Activated CD8-positive, alpha-beta memory T cell treated with anti-CD3 and anti-CD28 coated beads, Interleukin-2, amount 10 ng/mL, durations not matched to agents 7 days and 5 days (primary cell): ENCODE measurements at places on chromosomes 16 and 17.

GRCh38 chr17:7436556-7437368 lies 1.5 kb downstream of the TMEM102 start:
- DNase-seq = peak; percentile 87

DNA sequence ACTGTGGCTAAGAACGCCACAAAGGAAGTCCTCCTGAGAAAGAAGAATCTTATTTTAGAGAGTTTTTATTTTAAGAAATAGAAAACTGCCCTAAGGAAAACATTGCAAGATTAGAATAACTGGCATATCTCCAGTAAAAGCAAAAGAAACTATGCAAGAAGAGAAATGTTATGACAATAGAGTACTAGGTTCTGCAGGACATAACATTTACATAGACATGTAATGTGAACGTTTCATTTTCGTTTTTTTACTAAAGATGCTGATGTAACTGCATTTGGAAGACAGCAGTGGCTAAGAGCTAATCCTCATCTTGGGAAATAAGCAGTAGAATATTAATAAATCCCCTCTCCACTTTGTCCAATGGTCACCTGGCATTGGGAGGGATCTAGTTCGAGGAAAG lies 7.8 kb upstream of the ASGR2 start:
- DNase-seq = no peak

DNA sequence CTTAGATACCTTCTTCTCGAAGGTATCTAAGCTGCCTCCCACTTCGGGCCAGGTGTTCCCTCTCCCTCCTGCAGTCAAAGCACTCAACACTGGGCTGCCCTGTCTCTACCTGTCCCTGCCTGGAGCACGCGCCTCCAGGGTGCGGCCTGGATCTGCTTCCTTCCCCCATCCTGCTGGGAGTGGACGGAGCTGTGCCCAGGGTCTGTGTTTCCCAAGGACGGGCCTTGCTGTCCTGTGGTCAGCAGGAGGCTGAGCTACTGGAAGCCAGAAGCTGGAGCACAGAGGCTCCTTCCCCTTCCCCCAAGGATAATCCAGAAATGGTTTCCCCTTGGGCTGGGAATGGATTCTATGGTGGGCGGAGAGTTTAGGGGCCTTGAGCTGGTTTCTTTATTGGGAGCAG lies 16.7 kb downstream of the LLGL2 start:
- no peak for DNase-seq

GRCh38 chr17:54899201-54899600 lies 1.5 kb upstream of the TOM1L1 start:
- no peak for DNase-seq

- DNase-seq = no peak
Measured at GRCh38 chr16:12881740-12882139, 19.7 kb upstream of the SHISA9 start.

DNA sequence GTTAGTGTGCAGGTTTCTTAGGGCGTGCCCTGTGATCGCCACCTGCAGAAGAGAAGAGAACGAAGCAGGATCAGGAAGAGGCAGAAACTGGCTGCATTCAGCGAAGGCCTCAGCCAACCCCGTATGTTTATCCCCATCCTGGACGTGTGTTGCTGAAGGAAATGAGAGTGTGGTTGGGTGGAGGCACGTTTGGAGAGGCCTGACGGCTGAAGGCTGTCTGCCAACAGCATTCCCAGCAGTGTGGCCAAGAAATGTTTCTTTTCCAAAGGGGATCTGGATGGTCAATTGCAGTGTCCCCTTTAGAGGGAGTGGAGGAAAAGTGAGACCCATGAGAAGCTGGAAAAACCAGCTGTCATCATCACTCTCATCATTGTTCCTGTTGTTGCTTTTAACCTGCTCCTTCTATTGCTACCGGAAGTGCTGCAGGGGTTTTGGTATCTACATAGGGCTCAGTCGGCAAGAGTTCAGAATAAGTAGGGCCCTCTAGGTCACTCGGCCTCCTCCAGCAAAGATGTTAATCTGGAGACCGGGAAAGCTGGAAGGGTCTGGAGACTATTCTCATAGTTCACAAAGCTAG lies 46.5 kb upstream of the SLC47A1 start:
- DNase-seq = no peak

DNA sequence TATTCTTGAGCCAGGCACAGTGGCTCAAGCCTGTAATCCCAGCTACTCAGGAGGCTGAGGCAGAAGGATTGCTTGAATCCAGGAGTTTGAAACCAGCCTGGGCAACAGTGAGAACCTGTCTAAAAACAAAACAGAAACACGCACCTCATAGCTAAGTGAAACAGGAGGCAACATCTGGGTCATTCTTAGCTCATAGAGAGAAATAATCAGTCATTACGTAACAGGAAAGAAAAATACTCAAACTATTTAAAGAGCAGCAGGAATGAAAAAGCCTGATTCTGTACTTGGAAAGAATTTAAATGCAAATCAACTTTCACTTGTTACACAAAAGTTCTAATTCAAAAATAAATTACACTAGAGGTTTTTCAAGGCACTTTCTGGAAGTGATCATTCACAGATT lies 17.2 kb downstream of the CHCT1 start:
- DNase-seq = no peak

- DNase-seq = no peak
Measured at GRCh38 chr17:76120658-76121008, 17.0 kb upstream of the EXOC7 start.
